ENCODE measurements at places on chromosomes 2 and 18.

DNA sequence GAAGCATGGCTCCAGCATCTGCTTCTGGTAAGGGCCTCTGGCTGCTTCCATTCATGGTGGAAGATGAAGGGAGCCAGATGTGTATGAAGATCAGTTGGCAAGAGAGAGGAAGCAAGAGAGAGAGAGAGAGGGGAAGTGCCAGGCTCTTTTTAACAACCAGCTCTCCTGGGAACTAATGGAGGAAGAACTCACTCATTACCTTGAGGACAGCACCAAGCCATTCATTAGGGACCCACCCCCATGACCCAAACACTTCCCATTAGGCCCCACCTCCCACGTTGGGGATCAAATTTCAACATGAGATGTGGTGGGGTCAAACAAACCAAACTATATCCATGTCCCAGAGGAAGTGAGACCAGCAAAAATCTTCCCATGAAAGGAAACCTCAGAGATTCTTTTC is 124.8 kb upstream of the SIX2 start:
- DNase-seq, result no peak

DNA sequence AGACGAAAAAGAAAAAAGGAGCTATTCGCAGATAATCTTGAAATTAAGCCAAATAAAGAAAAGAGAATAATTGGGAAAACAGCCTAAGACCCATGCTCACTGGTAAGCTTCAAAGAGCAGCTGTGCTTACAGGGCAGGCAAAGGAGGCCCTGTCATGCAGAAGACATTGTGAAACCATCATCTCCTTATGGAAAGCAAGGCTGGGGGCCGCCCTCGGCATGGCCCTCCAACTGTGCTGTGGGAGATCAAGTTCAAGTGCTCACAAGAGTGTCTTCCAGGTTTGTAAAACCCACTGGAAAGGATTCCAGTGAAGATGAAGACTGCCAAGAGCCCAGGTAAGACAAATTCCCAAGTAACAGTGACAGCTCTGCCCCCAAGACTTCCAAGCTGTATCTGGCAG is 32.2 kb downstream of the ACVR1 start:
- no peak for DNase-seq

DNA sequence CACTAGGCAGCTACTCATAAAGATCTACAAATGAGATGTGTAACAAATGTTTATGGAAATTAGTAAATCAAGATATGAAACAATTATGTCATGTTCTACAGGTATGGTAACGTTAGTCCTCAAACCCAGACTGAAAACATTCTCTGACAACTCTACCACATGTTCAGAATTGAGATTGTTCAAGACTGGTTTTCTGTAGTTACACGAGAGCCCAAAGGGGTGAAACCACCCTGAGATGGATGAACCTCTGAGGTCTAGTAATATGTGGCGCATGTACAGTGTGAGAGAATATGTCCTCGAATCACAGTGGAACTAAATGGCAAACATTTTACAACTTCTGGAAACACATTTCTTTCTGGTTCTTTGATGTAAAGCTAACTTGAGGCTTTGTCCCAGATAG is 614.3 kb downstream of the ZEB2 start:
- no peak for DNase-seq

DNA sequence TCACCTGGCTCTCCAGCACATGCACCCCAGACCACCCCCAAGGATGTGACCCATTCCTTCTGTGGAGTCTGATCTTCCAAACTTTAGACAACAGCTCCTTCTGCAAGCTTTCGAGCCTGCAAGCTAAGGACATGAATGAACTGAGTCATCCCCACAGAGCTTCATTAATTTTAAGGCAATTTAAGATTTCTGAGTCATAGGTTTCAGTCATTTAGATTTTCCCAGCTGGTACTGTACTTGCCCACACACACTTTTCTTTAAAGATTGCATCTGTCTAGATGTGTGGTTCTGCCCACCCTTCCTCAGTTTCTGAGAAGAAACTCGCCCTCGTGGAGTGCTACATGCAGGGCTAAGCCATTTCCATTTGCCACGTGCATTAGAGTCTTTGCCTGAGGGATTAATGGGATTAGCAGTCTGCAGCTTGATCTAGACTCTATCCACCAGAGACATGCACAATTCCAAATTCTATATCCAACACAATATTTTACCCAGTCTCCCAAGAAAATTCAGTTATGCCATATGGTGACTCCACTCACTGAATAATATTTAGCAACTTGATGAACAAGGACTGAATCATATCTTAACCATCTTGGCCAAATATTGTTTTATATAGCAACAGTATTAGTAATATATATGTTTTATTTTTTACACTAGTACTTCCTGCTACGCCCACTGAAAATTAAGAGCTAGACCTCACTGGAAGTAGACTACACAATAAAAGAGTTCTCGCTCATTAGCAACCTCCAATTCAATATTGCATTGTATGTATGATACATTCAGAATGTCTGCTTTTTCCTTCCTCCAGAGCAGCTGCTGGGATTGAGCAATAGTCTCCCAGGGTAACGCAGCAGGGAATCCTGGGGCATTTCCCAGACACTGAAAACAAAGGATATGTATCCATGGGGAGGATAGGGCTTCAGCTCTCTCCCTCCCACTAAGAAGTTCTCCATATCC is 14.3 kb upstream of the TRIB2 start:
- no peak for DNase-seq

- DNase-seq, result no peak
These were observed 237.3 kb upstream of the SALL3 start for GRCh38 chr18:78742218-78742745.

DNA sequence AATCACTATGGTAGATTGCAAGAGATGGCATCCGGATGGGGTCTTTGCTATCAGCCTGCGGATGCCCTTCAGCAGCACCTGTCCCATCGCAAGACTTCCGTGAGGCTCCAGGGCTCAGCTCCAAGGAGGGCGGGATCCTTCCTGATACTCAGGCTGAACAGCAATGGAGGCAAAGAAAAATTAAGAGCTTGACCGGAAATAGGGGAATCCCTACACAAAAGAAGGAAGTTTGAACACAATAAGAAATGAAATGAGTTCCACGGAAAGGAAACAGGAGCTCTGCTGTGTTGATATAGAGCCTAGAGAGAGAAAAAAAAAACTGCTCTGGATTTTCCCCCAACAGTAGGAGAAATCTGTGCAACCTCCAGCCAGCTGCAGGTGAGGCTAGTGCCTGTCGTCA is 91.9 kb downstream of the ARL4C start:
- no peak for DNase-seq

GRCh38 chr2:172394002-172394401 is 33.4 kb upstream of the ITGA6 start:
- DNase-seq, result no peak

GRCh38 chr2:235640926-235641723 is 147.3 kb downstream of the AGAP1 start:
- no peak for DNase-seq

- no peak for DNase-seq
These were observed 72.9 kb upstream of the SCG2 start for GRCh38 chr2:223674998-223675609.
